ENCODE measurements at places on chromosomes 7 and 10.

DNA sequence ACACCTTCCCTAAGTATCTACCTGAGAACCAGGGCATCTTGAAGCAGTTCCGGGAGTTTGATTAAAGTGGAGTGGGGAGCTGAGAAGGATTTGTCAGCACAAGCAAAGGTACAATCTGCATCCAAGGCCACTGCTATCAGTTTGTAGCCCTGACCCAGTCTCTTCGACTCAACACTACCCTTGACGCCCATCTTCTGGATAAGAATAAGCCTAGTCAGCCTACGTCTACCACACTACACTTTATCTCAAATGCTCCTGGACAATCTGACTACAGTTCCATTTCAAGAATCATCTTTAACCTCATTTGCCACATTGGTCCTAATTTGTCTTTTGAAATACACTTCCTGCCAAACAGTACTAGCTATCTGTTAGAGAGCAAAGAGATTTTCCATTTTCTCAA is 134.1 kb upstream of the C1GALT1 start:
- no peaks in the 10 kb centered on the region for H3K4me1 ChIP-seq
- H3K4me3 ChIP-seq = no peak overlapping the region
- no peaks in the 10 kb centered on the region for H3K36me3 ChIP-seq
- no peak for DNase-seq
- H3K27me3 ChIP-seq = no peaks in the 10 kb centered on the region
- H3K27ac ChIP-seq = no peak overlapping the region

- no peak overlapping the region for H3K27ac ChIP-seq
- no peak for DNase-seq
- H3K27me3 ChIP-seq = no peaks in the 10 kb centered on the region
- H3K36me3 ChIP-seq = no peaks in the 10 kb centered on the region
Observed at GRCh38 chr7:108046952-108047506, 44.1 kb upstream of the LAMB1 start.

GRCh38 chr7:131202451-131202850 is 125.2 kb upstream of the MKLN1 start:
- H3K4me3 ChIP-seq = no peak overlapping the region
- DNase-seq = no peak
- H3K36me3 ChIP-seq = no peaks in the 10 kb centered on the region
- H3K27me3 ChIP-seq = no peaks in the 10 kb centered on the region

- DNase-seq = no peak
- no peak overlapping the region for H3K4me3 ChIP-seq
- H3K4me1 ChIP-seq = 0 out of 2 replicates have a peak, but pooled peaks cover 3% of the 10 kb centered on the region
- H3K36me3 ChIP-seq = no peaks in the 10 kb centered on the region
Observed at GRCh38 chr10:3186368-3186767, 13.8 kb upstream of the PITRM1 start.

- H3K27me3 ChIP-seq = no peaks in the 10 kb centered on the region
- no peaks in the 10 kb centered on the region for H3K36me3 ChIP-seq
- peaks cover 10% of the 10 kb centered on the region for H3K4me1 ChIP-seq
- no peak for DNase-seq
Observed at GRCh38 chr7:23422909-23423308, 47.4 kb downstream of the IGF2BP3 start.

All from SJSA1 (cell line).